Panc1 (cell line): ENCODE measurements at places on chromosomes 4 and X.

DNA sequence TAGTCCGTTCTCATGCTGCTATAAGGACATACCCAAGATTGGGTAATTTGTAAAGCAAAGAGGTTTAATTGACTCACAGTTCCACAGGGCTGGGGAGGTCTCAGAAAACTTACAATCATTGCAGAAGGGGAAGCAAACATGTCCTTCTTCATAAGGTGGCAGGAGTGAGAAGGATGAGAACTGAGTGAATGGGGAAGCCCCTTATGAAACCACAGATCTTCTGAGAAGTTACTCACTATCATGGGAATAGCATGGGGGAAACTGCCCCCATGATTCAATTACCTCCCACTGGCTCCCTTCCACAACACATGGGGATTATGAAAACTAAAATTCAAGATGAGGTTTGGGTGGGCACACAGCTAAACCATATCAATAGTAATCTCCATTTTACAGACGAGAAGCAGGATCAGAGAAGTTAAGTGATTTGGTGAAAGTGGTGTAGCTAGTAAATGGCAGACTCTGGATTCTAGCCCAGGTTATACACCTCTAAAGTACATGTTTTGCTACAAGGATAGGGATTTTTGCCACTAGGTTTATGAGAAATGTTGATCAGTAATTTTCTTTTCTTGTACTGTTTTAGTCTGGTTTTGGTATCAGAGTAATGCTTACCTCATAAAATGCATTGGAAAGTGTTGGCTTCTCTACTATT lies 47.3 kb upstream of the C1GALT1C1 start:
- DNase-seq, result no peak

DNA sequence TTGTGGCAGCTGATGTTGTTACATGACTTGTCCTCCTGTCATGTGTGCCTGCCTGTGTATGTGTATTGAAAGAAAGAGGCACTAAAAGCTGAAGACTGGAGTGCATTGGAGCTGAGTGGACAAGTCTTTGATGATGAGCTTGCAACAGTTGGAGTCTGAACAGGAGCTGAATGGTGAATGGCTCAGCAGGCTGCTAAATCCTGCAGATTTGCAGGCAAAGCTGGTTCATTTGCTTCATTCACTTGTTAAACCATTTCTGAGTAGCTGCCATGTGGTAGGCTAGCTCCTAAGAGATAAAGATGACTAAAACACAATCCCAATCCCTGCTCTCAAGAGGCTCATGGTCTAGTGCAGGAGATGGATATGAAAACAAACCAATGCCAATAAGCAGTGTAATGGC lies 217.3 kb downstream of the CHRDL1 start:
- DNase-seq, result no peak

- no peak for DNase-seq
These were observed 490.3 kb upstream of the EPHA5 start for GRCh38 chr4:66160606-66161005.

- peak; percentile 33 for DNase-seq
These were observed 4.5 kb downstream of the MID1IP1 start for GRCh38 chrX:38805432-38806389.

DNA sequence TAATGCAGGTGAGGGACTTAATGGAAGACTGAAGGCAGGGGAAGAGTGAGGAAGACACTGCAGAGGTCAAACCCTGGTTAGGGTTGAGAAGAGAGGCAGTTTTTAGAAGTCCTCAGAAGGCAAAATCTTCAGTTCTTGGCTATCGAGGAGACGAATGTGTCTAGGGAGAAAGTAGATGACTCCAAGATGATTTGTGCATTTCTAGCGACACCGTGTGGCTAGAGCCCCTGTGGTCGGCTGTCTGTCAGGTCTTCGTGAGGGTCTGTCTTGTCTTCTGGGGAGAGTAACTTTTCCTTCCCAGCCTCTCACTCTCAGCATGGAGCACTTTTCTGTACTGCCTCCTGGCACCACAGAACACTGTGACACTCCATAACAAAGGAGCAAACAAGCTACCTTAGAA lies 458.1 kb downstream of the STIM2 start:
- no peak for DNase-seq

GRCh38 chr4:12963912-12964311 lies 520.2 kb downstream of the RAB28 start:
- no peak for DNase-seq

- no peak for DNase-seq
These were observed 252.9 kb upstream of the CXXC4 start for GRCh38 chr4:104747635-104748034.

DNA sequence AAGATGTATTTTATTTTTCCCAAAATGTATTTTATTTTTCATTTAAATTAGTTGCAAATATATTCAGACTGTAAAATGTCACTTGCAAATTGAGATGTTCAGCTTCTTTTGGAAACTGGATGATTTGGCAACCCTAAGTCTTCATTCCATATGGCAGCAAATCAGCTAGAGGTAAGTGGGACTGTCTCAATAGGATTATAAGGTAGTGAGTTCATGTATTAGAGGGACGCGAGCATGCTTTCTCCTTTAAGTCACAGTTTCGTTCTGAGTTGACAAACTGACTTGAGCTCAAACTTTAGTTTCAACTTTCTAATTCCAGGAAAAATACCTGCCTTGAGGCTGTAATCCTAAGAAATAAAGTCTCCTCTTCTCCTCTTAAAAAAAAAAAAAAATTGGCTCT lies 44.2 kb upstream of the TMEM131L start:
- DNase-seq, result no peak

DNA sequence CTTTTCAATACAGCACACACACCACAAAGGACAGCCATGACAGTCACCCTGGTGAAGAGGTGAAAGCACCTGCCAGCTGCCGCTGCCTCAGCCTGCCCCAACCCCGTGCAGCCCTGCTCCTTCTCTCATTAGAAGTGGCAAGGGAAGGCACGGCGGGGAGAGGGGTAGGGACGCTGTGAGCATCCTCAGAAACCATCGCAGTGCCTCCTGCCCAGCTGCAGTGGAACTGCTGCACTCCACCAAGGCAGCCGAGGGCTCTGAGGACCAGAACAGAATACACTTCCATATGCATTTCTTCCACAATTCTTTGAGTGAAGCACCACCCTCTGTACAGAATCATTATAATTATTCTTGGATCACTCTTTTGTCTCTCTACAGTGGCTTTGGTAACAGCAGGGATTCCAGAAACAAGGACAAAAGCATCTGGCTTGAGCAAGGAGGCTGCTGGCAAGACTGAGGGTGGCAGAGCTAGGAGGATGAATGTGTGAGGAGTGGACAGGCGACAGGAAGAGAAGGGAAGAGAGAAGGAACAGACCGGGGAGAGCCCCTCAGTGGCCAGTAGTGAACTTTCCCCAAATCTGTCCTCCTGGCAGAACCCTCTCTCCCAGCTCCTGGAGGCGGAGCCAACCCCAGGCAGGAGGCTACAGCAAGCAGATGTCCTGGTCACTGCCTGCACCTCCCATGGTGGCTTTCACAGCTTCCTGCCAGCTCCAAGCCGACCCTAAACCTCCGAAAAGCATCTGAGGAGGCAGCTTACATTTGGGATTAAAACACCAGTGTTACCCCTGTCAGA lies 73.2 kb downstream of the MTNR1A start:
- no peak for DNase-seq

DNA sequence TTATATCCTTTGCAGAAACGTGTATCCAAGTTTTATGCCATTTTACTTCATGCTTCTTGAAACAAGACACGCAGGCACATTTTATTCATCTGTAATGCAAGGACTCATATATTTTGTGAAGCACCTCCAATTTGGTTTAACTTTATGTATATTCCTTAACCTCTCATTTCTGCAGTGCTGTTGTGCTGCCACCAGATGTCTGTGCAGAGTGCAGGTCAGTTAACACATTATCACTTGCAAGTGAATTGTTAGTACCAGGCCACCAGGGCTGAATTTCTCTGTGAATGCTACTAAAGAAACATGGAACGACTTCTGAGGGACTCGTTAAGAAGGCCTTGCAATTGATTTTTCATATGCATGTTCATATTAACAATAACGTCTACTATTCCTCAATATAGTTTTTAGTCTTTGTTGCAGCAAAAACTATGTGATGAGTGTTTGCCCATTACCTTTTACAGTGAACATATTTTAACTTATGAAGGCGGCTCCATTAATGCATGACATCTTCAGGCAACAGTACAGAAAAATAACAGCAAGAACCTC lies 770.3 kb downstream of the NLGN4X start:
- DNase-seq, result no peak

GRCh38 chr4:173013232-173013930 lies 155.2 kb upstream of the GALNT7 start:
- no peak for DNase-seq

- DNase-seq, result no peak
These were observed 49.0 kb upstream of the SLC16A2 start for GRCh38 chrX:74372272-74372671.

DNA sequence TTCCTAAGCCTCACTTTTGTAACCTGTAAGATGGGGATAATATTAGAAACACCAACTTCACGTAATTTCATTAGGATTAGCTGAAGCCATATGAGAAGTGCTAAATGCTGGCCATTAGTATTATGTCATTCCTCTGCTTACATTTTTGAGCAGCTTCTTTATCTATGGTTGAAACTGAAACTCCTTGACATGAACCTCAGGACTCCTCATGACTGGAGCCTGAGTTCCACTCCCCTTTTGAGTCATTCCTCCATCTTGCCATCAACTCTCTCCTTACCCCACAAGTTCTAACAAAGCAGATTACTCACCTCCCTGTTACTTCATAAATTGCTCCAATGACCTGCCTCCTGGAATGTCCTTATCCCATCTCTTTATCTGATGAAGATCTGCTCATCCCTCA lies 123.2 kb upstream of the KCNIP4 start:
- no peak for DNase-seq
